GM19239 (cell line): ENCODE measurements at places on chromosomes 16 and 17.

GRCh38 chr17:514584-514983 is 162.0 kb upstream of the RPH3AL start:
- DNase-seq = no peak

GRCh38 chr16:72977127-72977526 is 70.8 kb downstream of the ZFHX3 start:
- no peak for DNase-seq

- DNase-seq = no peak
Observed at GRCh38 chr16:14026572-14027285, 44.4 kb upstream of the MRTFB start.

DNA sequence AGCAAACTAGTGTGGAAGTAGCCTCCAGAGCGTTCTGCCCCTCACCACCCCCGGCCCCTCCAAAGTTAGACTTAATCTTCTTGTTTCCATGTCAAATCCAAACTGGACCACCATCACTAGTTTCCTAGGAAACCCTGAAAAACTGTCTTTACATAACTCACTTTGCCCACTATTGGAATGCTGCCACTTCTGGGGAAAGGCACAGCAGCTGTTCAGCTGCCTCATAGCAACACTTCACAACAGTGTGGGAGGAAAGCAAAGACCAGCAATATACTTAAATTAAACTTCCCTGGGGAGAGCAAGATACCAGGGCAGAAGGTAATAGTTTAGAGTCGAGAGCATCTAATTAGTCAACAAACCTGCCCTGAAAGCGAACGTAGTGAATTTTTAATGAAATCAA is 452.2 kb downstream of the KCNJ2 start:
- DNase-seq = no peak

- no peak for DNase-seq
Observed at GRCh38 chr16:49440156-49441065, 66.8 kb downstream of the C16orf78 start.

- DNase-seq = no peak
Observed at GRCh38 chr16:26614237-26614841, 452.4 kb upstream of the C16orf82 start.

DNA sequence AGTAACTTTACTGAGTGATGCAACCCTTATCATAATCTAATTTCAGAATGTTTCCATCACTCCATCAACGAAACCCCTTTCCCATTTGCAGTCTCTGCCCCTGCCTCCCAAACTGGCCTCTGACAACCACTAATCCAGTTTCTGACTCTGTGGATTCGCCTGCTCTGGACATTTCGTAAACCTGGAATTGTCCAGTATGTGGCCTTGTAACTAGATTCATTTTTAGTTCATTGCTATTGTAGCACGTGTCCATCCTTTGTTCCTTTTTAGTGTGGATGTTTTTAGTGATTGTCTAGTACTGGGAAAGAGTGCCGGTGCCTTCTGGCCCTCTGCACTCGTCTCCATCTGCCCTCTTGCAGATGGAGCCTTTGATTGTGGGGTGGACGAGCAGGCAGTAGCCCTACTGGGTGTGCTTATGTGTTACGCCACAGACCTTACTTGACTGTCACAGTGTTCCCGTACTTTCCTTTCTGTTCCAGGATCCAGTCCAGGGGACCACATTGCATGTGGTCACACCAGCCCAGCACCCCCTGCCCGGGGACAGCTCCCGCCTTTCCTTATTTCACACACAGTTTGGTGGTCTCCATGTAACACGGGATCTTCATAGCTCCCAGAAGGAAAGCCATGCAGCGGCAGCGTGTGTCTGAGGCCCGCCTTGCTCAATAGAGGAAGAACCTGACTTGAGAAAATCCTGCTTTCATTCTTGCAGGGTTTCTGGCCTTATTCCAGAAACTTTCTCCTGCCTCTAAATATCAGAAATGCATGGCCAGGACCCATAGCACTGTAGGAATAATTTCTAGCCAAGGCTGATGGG is 8.8 kb downstream of the KIAA0513 start:
- no peak for DNase-seq

DNA sequence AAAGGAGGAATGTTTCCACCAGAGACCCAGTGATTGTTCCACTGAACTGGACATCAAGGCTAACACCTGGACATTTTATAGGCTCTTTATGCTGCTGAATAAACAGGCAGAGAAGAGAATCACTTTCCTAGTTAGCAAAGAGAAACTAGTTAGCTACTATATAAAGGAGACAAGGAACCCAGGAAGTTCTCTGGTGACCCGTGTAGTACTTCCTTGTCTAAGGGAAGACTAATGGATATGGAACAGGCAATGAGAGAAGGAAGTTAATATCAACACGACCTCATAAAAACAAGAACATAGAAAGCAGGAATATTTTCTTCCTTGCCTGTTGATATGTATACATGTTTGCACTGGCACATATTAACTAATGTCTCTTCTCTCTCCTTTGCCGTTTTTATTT is 30.8 kb upstream of the RPL38 start:
- no peak for DNase-seq

GRCh38 chr17:40290629-40291280 is 3.1 kb downstream of the CDC6 start:
- DNase-seq = no peak

DNA sequence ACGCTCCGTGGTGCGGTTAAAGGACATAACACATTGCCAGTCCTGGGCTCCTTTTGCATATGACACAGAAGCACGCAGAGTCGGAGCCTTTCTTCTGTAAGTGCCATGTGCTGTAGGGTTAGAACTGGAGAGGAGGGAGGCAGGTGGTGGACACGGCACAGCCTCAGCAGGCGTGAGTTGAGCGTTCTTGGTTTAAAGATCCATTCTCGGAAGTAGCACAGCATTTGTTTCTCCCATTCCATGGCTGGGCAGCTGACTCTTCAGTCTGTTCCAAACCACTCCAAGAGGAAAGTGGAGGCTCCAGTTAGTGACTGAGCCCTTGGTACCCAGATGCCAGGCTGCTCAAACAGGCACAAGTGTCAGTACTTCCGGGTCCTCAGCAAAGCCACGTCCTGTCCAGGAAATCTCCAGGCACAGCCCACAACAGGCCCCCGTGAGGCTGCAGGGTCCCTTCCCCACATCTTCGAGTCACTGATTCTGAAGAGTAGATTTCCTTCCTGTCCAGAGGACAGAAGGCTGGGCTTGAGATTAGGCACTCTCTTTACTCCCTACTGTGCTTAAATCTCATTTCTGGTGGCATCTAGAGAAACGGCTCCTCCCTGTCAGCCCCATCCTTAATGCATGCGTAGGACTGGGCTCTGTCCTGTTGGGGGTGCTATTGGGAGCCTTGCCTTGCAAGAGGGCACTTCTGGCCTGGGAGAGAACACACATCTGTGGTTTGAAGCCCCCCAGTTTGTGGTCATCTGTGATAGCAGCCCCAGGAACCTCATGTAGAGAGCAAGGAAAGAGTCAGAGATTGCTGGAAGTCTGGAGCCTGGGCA is 39.6 kb upstream of the NAT9 start:
- no peak for DNase-seq

GRCh38 chr17:19381741-19382444 is 3.6 kb downstream of the MAPK7 start:
- DNase-seq = no peak

DNA sequence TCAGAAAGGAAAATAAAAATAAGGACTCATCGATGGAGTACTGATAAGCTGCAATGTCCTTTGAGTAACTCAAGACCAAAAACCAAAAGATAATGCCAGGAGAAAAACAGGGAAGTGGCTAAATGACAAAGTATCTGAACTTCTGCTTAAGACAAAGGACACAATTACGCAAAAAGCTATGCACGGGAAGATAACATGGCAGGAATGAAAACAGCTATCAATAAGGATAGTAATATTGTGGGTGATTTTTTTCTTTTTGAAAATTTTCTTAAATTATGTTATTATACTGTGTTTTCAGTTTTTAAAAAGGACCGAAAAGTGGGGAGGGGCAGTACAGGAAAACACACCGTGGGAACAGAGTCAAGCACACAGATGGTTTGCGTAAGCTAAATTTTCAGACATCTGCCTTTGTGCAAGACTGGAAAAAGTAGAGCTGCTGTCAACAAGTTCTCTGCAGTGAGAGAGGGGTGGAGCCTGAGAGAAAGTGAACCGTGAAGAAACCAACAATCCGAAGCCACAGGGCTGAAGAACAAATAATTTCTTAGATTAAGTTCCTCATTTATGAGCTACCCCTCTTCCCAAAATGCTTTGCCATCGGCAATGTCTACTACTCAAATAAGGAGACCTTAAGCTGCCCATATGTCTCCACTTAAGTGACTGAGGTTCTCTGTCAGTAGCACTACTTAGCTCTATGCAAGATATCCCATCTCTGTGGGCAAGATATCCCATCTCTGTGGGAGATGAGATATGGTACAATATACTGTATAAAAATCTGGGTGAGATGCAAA is 99.9 kb upstream of the CORO6 start:
- peak; percentile 45 for DNase-seq

DNA sequence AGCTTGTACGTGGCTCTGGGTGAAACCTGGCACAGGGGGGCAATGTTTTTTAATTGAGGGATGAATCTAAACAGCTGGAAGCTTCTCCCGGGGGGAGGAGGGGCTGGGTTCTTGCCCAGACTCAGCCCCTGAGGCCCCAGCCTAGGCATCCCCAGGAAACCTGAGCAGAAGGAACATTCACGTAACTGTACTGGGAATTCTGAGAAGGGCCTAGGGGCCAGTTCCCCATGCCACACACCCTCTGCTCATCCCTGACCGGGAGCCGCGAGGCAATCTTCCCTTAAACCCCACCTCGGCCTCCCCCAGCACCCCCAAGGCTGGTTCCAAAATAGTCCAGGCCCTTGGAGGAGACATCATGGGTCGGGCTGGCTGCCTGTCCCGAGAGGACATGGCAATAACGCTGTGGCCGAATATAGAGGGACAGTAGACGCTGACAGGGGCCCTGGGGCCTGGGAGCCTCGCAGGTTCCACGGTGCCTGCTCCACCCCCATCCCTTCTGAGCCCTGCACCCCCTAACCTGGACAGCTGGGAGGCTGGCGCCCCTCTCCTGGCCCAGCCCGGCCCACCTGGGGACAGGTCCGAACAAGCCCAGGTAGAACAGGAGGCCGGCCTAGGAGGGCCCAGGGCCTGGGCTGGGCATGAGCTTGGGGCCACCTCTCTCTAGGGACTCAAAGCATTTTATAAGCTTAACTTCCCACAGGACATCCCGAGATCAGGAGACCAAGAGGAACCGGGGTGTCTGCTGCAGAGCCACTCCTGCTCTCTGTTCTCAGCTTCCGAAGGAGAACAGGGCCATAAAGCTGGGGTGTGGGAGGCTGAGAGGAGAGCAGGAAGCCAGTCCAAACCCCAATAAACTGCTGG is 83.2 kb upstream of the TOB1 start:
- no peak for DNase-seq

GRCh38 chr17:5770441-5771270 is 186.3 kb upstream of the NLRP1 start:
- DNase-seq = no peak

DNA sequence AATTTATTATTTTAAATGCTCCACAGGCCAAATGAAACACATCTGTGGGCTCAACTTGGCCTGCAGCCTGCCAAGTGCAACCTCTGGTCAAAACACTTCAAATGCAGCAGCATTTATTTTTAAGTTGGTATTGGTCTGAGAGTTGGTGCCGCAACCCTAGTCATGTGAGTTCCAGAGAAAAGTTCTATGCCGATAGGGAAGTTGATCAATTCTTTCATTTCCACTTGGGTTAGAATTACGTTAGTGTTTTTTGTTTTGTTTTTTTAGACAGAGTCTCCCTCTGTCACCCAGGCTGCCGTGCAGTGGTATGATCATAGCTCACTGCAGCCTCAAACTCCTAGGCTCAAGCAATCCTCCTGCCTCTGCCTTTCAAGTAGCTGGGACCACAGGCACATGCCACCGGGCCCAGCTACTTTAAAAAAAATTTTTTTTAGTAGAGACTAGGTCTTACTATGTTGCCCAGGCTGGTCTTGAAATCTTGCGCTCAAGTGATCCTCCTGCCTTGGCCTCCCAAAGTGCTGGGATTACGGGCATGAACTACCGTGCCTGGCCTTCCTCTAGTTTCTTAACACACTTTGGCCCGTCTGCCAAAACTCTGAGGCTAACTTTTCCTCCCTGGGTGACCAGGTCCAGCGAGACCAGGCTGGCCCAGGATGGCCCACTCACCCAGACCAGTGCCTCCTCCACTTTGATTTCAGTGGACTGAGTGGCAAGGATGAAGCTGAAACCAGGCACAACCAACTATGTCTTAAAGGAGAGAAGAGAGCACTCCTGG is 221.1 kb downstream of the MRTFB start:
- no peak for DNase-seq

- DNase-seq = peak; percentile 1
Observed at GRCh38 chr16:63289834-63290460, 1253.7 kb upstream of the CDH8 start.

GRCh38 chr16:74302341-74302740 is 5.7 kb downstream of the PSMD7 start:
- no peak for DNase-seq

DNA sequence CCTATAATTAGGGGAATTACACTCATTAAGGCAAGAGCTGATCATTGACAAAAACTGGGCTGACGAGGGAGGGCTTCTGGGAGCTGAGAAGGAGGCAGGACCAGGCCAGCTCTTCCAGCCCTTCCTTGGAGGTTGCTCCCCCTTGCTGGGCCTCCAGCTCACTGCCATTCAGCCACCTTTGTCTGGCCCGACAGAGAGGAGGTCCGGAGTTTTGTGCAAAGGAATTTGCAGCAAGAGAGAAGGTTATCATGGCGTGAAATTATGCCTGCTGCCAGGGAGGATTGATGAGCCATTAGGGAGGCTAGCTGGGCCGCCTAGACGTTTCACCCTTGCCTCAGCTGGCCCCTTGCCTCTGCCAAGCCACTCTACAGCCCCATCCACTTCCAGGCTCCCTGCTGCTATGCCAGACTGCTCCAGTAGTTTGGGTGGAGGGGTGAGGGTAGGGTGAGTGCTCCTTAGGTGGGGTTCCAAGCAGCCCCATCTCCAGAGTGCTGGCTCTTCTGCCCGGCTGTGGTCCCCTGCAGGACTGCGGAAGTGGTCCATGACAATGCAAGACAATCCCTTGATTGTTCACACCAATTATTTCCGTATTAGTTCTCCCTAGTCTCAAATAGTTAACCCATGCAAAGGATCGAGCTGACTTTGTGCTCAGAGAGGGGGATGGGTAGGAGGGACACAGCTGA is 17.1 kb upstream of the PHF12 start:
- DNase-seq = no peak

- DNase-seq = no peak
Observed at GRCh38 chr16:83420206-83420760, 387.5 kb upstream of the HSBP1 start.

- no peak for DNase-seq
Observed at GRCh38 chr17:73768691-73769090, 124.4 kb upstream of the SDK2 start.

- DNase-seq = peak; percentile 9
Observed at GRCh38 chr17:2688351-2689342, 22.9 kb downstream of the CLUH start.

DNA sequence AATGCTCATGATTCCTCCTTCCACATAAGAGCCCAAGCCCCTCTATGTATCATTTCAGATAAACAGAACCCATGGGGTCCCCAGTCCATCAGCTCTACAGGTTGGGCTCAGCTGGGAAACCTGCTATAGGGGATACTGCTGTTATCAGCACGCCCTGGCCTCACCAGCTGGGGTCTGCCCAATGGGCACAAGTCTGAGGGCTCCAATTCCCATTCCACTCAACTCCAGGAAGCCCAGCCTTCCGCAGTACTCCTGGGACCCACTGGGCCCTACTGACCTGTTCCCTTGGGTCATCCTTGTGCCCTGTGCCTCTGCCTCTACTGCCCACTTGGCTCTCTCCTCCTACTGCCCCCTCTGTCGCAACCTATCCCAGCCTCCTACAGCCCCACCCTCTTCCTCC is 16.2 kb upstream of the XYLT2 start:
- no peak for DNase-seq

GRCh38 chr17:607361-608147 is 107.1 kb downstream of the VPS53 start:
- DNase-seq = no peak
